ENCODE measurements at places on chromosomes 6 and 20.

- DNase-seq, result peak; percentile 57
Observed at GRCh38 chr20:38216746-38217595, 43.6 kb downstream of the KIAA1755 start.

DNA sequence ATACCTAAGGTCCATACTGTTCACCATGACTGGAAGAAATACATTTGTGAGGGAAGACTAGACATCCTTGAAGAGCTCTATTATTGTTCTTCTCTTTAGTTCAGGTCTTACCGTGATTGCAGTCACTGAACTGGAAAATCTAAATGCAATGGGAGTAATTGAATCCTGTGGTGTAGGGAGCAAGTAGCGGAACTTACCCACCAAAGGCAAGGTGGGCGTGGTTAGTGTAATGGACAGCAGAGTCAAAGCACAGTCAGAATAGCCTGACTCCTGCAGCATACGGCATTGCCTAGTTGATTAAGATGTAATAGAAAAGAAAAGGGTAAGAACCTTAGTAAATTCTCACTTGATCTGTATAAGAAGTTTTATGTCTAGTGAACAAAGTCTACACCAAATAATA, 679.7 kb upstream of the EPHA7 start:
- DNase-seq, result no peak

DNA sequence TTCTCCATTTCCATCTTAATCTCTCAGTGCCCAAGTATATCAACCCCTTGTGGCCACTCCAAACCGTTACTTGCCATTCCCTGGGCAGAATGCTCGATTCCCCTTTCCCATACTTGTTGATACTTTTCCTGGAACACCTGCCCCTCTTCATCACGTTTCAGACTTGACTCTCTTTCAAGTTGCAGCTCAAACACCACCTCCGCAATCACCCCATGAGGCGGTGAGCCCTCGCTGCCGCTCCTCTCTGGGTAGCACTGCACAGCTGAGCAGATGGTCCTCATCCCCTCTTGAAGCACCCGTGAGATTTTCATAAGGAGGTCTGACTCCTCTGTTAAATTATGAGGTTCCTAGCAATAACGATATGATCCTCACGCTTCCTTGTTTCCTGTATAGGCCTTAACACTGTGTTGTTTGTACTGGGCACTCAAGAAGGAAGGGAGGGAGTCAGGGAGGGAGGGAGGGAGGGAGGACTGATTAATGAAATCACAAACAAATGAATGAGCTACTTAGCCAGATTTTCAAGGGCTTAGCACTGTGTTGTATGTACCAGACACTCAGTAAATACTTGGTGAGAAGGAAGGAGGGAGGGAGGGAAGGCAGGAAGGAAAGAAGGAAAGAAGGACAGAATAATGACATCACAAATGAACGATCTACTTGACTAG, 8.0 kb upstream of the UQCC2 start:
- DNase-seq, result no peak

DNA sequence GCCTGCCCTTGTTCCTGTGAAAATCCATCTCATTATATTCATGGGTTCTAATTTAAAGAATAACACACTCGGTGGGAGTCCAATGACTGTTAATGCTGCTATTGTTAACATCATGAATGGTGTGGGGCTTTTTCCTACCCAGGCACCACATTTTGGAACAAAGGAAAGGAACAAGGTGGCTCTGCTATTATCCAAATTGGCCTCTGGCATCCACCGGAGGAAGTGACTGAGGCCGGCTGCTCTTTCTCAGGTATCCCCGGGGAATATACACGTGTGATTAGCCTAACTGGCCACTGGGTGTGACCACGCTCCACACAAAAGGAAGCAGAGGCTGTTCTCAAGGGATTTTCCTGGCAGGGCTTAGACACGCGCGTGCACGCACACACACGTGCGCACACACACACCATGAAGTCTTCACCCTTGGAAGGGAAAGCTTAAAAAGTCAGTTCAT, 601.2 kb upstream of the ARID1B start:
- no peak for DNase-seq

DNA sequence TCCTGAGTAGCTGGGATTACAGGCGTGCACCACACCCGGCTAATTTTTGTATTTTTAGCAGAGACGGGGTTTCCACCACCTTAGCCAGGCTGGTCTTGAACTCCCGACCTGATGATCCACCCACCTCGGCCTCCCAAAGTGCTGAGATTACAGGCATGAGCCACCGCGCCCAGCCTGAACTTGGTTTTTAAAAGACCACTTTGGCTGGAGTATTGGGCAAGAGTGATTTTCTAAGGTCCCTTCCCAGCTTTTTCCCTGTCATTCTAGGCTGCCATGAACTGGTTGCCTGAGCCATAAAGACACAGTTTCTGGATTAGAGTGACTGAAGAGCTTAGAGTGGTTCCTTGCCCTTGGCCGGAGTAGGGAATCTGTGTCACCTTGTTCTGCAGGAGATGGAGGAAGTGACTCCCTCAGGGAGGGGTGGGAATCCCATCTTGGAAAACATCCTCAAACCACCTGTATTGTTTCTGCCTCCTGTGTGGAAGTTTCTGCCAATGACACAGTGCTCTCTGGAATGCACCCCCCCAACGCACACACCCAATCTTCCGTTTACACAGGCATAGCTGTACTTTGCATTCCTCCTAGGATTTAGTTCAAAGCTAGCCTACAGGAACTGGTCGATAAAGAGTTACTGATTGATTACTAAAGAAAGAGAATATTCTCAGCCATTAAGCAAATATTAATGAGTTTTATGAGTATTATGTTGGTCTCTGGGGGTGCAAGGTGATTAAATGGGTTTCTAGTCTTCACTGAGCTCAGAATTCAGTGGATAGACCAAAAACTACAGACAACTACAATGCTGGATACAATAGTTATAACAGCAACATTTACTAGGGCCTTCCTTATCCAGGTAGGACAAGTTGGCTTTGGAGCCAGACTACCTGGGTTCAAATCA, 18.2 kb downstream of the BCL2L1 start:
- no peak for DNase-seq

DNA sequence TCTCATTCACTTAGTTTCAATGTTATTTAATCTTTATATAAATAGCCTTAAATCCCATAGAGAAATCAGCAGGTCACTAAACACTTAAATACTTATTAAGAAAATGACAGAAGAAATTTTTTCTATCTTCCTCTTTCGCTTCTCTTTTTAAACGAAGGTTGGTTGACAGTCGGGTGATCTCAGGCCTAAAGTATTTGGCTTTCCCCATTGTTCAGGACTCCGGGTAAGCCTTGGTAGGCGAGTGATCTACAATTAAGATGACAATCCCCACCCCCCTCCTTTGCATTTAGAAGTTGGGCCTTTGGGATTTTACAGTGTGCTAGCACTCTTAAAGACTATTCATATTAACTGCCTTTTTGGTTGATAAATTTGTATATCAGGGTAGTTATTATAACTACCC, 19.7 kb upstream of the UTRN start:
- peak; percentile 85 for DNase-seq
